Activated B cell treated with CpG ODN at 0.5 μM for 24 hours (primary cell): ENCODE measurements at places on chromosomes 4 and X.

DNA sequence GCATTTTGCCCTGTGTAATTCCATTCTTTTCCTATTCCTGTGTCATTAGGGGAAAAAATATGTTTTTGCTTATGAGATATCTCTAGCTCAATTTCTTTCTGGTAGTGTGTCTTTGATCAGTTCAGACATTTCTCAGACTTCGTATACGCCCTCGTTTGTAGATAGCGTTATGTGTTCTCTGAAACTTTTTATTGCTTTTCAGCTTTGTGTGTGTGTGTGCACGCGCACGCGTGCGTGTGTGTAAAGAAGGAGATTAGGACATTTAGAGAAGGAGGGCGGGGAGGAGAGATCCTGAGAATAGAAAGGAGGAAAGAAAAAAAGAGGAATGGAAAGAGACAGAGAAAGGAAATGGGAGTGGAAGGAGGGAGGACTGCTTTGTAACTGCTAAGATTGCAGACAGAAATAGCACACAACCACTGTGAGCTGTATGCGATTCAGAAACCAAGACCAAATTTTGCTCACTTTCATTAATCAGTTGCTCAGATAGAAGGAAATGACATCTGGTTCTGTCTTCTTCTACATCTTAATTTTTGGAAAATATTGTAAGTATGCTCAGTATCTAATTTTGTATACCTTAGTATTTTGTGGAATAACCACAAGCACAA lies at the start of gene RXFP1:
Gene RXFP1 (plus strand): TSS at position 399 of the 605 bp plus-strand sequence. CDS start 95 bp downstream, at position 494.
- DNase-seq = no peak

- DNase-seq = no peak
Observed at GRCh38 chr4:101604976-101605375, 185.6 kb upstream of the BANK1 start.

DNA sequence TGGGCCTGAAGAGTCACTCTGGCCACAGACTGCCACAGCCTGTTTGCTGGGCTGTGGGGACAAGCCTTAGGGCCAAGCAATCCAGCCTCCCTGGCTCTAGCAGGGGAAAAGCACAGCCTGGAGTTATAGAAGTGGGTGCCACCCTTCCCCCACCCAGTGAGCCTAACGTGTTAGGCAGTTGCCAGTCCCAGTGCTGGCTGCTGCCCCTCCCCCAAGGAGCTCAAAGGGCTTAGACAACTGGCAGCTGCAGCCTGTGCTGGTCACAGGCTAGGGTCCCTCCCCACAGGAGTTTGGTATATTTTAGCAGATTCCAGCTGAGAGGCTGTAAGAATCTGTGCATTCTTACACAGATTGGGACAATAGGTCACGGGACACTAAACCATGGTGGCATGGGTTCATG lies 370.3 kb upstream of the FGF16 start:
- no peak for DNase-seq

GRCh38 chrX:7235071-7235470 lies 87.1 kb upstream of the PUDP start:
- DNase-seq = no peak

DNA sequence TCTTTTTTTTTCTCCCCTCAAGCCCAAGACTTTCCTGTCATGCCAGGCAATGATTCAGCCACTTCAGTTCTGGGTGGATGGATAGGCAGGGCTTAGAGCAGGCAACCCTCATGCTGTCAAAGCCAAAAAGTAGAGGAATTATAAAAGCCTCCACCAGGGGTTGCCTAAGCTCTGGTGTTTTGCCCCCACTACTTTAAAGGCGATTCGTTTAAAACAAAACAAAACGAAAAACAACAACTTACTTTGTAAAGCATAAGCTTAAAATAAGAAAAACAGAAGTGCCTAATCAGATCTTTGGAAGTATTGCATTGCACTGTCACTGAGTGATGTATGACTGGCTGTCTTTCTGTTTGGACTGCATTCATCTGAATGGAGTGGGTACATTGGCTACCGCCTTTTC lies 5.3 kb upstream of the IDS start:
- no peak for DNase-seq

GRCh38 chr4:89410687-89411086 lies 103.1 kb upstream of the GPRIN3 start:
- no peak for DNase-seq

- no peak for DNase-seq
Observed at GRCh38 chr4:173765751-173766150, 235.7 kb upstream of the HAND2 start.

DNA sequence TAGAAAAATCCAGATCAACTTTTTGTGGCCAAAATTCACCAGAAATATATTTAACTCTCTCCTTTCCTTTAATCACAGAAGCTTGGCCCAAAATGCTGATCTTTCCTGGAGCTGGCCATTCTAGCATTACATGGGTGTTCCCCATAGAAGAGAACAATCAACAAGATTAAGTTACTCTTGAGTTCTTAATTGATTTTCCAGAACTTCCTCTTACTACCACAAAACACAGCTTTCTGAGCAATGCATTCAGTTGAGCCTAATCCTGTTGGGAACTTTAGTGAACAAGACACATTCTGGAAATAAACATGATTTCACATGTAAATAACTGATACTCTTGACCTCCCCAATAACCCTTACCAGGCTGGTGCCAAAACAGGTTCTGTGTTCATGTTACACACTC lies 45.4 kb upstream of the STIM2 start:
- no peak for DNase-seq

DNA sequence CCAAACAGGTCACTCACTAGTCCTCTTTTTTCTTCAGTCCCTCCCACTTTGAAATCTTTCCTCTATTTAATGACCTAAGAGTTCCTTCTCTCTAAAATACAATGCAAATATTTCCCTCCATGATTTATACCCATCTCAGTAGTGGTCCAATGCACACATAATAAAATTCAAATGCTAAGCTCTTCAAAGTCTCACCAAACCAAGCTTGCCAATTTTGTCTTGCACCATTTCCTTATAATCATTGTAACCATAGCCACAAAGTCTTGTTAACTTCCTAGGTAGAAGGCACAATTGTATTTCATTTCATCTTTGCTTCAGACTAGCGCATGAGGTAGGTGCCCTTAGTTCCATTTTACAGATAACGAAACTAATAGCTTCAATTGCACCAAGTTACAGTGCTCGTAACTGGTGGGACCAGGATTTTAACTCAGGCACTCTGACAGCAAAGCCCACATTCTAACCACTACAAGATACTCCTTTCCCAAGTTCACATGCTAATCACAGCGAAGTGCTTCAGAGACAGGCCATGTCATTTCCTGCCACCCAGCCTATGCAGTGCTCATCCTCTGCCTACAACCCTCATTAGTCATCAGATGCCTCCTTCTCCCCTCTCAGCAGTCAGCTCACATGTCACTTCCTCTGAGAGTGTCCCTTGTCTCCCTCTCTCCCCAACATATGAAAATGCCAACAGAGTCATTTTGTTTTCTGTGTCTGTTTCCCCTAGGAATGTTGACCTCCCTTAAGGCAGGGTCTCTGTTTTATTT lies 66.9 kb upstream of the PPARGC1A start:
- DNase-seq = no peak

GRCh38 chr4:107312366-107312765 lies 276.3 kb upstream of the DKK2 start:
- no peak for DNase-seq

- no peak for DNase-seq
Observed at GRCh38 chrX:16633754-16634153, 16.2 kb upstream of the S100G start.

DNA sequence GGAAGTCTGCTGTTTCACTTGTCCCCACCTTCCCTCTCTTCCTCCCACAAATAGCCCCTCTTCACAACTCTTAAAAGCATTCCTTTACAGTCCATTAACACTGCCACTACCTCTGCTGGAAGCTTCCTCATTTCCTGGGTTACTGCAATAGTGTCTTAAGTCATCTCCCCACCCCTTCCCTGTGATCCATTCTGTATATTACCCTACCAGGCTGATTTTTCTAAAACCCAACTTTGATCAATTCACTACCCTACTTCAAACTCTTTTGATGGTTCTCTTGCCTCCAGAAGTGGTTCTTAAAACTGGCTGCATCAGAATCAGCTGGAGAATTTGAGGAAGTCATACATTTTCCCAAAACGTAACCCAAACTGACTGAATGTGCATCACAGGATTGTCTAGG lies 8.8 kb upstream of the XIAP start:
- no peak for DNase-seq

DNA sequence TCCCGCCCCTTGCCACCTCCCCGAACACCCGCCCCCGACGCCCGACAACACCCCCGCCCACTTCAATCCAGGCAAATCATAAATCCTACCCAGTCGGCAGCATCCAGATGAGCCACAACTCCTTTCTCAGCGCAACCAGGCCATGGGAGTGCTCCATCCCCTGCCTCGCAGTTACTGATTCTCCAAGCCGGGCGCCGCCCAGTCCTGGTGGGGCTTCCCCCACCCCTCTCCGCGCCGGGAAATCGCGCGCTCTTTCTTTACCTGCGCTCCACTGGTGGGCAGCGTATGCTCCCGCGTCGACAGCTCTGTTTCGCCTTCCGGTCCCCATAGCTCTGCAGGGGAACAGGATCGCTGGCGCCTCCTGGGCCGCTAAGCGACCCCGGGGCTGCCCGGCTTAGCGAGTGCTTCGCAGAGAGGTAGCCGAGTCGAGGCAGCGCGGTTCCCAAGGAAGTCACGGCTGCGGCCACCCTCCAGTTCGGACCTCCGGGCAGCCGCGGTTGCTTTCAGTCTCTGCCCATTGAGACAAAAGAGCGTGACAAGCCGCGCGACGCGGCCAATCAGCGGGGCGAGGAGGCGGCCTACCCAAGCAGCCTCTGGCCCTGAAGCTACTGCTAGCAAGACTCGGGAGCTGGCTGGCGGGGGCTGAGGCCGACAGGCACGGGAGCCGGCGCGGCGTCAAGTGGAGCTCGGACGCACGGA lies 43.7 kb upstream of the TMSB15B start:
- DNase-seq = peak; percentile 45

GRCh38 chrX:102712981-102713625 lies 855 bp downstream of the GPRASP2 start:
- no peak for DNase-seq

- DNase-seq = no peak
Observed at GRCh38 chr4:20359692-20360091, 108.0 kb downstream of the SLIT2 start.

DNA sequence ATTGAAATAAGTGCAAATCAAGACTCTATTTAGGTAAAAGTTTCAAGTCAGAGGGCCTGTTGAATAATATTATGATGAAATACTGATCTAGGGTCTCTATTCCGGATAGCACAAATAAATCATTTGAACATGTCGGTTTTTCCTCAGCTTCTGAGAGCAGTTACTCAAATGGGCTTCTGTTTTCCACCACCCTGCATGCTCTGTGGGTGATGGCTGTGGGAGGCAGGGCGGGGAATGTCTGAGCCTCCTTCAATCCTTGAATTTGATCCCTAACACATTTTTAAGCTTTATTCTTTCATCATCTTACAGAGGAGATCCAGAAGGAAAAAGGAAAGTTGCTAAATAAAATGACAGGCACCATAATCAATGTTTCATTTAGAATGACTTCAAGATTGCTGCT lies 8.5 kb downstream of the UNC5C start:
- no peak for DNase-seq

- DNase-seq = no peak
Observed at GRCh38 chr4:186082221-186082620, 13.3 kb downstream of the TLR3 start.

- DNase-seq = no peak
Observed at GRCh38 chr4:106618956-106619355, 250.4 kb upstream of the GIMD1 start.

DNA sequence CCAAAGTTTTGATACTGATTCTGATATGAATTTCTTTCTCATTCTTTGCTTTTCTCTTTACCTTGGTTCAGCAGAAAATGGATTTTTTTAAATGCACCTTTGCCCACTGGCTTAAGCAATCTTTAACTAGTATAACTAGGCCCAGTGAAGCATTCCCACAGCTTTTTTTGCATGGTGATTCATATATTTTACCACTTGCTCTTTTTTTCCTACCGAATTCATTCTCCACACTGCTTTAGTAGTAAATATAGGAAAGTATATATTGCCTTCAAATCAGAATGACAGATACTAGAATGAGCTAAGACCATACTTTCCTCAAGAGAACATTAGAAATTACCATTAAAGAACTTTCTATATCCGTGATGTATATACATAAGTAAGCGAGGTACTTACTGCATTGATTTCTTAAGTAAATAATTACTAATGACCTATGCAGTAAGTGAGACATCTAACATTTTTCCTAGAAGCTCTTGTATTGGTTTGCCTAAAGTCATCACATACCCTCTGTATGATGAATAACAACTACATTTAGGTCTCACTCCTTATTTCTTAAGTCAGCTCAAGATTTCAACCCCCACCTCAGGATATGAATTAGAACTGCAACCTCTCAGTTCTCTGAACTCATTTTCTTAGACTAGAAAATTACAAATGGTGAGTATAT lies 44.2 kb downstream of the SLC4A4 start:
- DNase-seq = no peak

- DNase-seq = no peak
Observed at GRCh38 chrX:74536832-74537371, 77.5 kb downstream of the RLIM start.

GRCh38 chr4:105620640-105621323 lies 68.4 kb downstream of the ARHGEF38 start:
- no peak for DNase-seq

- DNase-seq = no peak
Observed at GRCh38 chr4:10635091-10635490, 49.5 kb downstream of the CLNK start.

- DNase-seq = no peak
Observed at GRCh38 chr4:56132835-56133234, 184.1 kb downstream of the CEP135 start.

GRCh38 chr4:128630871-128631270 lies 178.6 kb upstream of the JADE1 start:
- no peak for DNase-seq

DNA sequence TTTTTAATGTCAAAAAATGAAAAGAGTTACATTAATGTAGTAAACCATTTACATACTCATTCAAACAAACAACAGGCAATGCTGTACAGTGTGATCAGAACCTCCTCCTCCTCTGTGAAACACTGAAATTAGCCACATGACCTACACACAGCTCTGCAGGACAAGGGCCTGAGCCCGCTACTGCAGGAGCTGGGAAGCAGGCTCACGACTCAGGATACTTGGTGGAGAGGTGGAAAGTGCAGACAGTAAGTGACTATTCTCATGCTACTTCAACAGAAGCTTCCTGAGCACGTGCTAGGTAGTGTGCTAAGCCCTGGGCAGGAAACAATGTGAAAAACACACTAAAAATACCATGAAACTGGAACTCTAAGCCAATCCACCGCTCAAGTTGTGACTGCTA lies 56.8 kb downstream of the TAPT1 start:
- no peak for DNase-seq

- DNase-seq = no peak
Observed at GRCh38 chr4:133969202-133969848, 232.3 kb downstream of the PABPC4L start.

- no peak for DNase-seq
Observed at GRCh38 chr4:79255793-79256192, 70.1 kb downstream of the NAA11 start.

DNA sequence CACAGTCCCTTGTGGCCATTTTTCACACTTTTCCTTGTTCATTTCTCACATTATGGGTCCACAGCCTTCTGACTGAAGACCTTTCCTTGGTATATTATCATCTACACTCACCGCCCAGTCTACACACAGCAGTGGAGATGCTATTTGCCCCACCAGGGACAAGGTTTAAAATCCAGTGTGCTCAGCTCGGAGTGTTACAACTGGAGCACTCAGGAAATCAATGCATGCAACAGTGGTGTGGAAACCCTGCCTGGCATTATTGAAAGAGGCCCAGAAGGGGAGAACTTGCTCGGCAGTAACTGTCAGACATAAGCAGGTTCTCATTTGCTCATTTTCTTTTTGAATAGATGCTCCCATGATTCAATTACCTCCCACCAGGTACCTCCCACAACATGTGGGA lies 340.9 kb downstream of the DHRSX start:
- DNase-seq = no peak
